ENCODE measurements at places on chromosomes 12 and 14.
A peak's percentile ranks its signal among the peaks of the same experiment; 100 is the strongest.

GRCh38 chr12:10196210-10196609, 16.5 kb upstream of the GABARAPL1 start:
- no peak for DNase-seq

GRCh38 chr14:29030970-29031369, 264.4 kb downstream of the FOXG1 start:
- no peak for DNase-seq

DNA sequence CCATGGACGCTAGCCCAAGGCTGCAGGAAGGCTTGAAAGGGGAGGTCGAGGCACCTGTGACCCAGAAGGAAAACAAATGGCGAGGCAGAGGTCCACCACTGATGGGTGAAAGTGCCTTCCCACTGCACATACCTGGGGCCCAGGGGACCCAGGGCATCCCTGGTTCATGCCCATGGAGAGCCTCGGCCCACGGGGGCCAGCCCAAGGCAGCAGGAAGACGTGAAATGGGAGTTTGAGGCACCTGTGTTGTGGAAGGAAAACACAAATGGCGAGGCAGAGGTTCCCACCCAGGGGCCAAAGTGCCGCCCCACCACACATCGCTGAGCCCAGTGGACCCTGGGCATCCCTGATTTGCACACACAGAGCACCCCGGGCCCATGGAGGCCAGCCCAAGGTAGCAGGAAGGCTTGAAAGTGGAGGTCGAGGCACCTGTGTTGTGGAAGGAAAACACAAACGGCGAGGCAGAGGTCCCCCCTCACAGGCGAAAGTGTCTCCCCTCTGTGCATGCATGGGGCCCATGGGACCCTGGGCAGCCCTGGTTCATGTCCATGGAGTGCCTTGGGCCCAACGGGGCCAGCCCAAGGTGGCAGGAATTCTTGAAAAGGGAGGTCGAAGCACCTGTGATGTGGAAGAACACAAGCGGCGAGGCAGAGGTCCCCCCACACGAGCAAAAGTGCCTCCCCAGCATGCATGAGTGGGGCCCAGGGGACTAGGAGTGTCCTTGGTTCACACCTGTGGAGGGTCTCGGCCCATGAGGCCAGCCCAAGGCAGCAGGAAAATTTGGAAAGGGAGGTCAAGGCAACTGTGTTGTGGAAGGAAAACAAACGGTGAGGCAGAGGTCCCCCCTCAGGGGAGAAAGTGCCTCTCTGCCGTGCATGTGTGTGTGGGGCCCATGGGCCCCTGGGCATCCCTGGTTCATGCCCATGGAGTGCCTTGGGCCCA, 383.3 kb downstream of the ALG10 start:
- DNase-seq: peak; percentile 10

DNA sequence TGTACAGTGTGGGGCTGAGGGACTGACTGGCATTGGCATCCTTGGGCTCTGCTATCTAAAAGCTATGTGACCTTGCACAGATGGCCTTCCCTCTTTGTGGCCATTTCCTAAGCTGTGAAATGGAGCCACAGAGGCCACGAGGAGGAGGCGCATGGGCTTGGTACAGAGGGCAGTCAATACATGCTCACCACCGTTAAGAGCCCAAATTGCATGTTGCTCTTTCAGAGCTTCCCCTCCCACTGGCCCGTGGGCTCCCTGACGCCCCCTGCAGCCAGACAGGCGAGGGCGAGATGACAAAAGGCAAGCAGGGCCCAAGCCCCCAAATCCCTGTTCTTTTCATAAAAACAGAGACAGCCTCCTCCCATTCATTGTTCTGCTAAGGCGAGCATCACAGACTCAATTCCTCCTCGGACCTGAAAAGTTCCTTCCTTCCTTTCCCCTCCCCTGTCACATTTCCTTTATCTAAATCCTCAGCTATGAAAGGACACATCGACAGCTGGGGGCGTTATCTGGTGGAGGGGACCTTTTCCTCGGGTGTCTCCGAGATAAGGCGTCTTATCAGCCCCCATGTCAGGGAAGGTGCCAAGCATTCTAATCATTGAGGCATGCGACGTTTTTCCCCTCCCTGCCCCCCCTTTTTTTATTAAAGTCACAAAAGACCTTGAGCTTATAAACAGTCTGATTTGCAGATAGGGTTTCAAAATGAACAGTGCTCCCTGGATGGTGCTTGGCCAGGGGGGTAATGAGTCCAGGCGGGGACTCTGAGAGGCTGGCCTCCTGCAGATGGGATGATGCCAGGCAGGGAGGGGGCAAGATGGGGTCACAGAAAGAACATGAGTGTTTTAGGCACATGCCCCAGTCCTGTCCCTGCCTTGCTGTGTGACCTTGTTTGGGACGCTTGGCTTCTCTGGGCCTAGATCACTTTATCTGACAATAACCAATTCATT, 26.4 kb downstream of the FAM222A start:
- DNase-seq: no peak

- DNase-seq: no peak
Observed at GRCh38 chr12:27185234-27186021, 58.7 kb upstream of the STK38L start.

GRCh38 chr12:84891106-84891838, 21.3 kb downstream of the SLC6A15 start:
- no peak for DNase-seq

DNA sequence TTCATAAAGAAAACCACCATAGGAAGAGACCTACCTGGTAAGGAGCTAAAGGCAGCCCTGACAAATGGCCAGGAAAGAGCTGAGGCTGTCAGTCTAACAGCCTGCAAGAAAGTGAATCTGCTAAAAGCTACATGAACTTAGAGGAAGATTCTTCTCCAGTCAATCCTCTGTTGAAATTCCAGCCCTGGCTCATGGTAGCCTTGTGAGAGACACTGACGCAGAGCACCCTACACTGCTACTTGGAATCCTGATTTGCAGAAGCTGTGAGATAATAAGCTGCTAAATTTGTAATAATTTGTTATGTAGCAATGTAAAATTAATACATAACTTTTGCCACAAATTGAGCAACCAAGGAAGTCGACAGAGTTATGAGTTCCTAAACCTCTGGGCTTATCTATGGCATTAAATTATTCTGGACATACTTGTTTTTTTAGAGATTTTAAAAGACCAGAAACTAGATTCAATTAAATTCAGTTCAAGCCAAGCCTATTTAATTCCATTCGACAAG, 257.0 kb downstream of the ETNK1 start:
- DNase-seq: no peak

- DNase-seq: no peak
Observed at GRCh38 chr14:22289570-22289969, 299.5 kb downstream of the DAD1 start.

GRCh38 chr14:71959055-71959454, 26.8 kb downstream of the RGS6 start:
- DNase-seq: no peak

DNA sequence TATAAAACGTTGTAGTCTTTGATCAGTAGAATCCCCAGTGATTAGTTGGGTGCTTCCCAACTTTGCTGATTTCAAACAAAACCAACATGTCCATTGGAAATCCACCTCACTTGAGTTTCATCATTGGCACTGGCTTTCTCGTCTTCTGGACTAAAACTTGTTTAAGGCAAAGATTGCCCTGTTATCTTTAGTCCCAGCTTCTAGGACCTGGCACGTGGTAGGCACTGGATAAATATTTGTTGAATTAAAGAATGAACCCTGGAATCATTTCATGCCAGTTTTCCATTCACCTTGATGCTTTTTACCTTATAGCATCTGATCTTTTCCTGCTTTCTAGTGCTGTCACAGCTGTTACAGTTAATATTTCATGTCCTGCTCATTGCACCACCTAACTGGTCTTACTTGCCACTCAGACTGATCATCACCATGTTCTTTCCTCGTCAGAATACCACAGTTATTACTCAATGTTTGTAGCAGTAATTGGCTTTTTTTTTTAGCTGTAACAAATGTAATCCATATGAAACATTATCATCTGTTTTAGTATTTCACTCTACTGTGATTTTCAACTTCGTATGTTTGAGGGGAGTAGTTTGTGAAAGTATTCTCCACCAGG, 7.3 kb upstream of the C12orf50 start:
- no peak for DNase-seq

DNA sequence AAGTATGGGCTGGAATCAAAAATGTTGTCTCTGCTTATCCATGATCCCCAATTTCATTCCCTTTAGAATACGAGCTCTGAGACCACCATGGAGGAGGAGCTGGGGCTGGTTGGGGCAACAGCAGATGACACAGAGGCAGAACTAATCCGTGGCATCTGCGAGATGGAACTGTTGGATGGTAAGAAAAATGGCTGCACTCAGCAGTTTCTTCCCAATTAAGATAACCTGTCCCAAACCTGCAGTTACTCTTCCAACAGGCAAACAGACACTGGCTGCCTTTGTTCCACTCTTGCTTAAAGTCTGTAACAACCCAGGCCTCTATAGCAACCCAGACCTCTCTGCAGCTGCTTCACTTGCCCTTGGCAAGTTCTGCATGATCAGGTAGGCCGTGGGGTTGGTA, 6.6 kb upstream of the GAPDH start:
- DNase-seq: no peak

GRCh38 chr12:14768823-14769405, 34.4 kb downstream of the WBP11 start:
- no peak for DNase-seq

- DNase-seq: no peak
Observed at GRCh38 chr14:27134200-27134599, 536.4 kb upstream of the NOVA1 start.

DNA sequence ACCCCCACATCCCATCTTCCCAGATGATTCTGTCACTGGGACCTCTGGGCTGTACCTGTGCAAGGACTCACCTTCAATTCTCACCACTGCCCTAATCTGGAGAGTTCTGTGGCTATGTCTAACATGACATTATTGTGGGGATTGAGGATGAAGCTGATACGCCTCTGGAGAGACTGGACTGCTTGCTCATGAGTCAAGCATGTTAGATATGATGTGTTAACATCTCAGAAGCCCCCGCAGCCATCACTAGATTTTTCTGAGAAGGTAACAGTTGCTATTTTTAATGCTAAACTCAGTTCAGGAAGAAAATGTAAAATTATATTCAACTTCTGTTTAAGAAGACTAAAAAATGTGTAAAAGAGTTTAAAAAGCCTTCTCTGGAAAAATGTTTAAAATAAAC, 25.7 kb downstream of the JKAMP start:
- DNase-seq: no peak

DNA sequence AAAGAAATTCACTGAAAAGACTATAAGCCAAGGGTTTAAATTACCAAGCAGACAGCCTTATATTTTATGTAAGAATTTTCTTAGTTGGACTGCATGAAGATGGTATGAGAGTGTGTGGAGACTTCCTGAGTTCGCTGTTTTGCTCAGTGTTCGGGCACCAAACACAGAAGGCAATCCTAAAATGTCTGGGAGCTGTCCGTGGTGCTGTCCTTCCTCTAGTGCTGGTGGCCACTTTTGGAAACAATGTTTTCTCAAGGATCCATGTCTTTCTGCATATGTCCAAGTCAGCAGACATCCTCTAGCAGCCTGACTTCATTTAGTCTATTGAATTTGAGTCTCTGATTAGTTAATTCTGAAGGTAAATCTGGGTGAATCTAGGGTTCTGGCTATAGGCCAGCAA, 135.8 kb downstream of the SLC8A3 start:
- no peak for DNase-seq

DNA sequence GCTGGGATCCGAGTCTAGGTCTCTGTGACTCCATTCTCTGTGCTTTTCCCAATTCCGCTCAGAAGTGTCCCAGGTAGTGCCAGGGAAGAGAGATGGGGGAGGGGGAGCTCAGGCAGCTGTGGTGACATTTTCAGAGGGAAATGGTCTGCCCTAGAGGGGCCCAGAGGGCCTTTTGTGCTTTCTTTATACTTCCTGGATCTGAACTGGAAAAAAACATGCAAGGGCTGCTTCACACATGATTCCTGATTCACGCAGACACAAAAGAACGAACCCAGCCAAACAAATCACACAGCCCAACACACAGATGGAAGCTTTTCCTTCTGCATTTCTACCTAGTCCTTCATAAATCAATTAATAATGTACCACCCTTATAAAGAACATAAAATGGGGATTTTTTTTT, 26.5 kb downstream of the GPR68 start:
- DNase-seq: no peak

GRCh38 chr14:83714151-83714550, 1815.8 kb upstream of the FLRT2 start:
- no peak for DNase-seq

DNA sequence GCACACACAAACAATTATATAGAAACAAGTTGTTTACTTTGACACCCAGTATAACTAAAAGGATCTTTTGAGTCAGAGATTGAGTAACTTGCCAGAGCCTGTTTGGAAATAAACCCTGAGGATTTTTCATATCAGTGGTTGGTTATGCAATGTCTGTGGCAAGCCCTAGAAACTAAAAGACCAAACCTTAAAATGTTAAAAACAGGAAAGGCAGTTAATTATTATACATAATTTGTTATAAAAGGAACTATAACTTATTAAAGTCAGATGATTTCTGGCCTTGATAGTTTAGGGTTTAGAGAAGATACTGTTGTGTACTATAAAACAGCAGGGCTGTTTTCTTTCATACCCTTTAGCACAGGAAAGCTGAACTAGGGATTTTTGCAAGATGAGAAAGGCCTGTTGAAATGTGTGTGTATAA, 44.1 kb downstream of the PSEN1 start:
- DNase-seq: no peak

GRCh38 chr12:46402451-46402850, 29.9 kb upstream of the SLC38A2 start:
- DNase-seq: peak; percentile 65

DNA sequence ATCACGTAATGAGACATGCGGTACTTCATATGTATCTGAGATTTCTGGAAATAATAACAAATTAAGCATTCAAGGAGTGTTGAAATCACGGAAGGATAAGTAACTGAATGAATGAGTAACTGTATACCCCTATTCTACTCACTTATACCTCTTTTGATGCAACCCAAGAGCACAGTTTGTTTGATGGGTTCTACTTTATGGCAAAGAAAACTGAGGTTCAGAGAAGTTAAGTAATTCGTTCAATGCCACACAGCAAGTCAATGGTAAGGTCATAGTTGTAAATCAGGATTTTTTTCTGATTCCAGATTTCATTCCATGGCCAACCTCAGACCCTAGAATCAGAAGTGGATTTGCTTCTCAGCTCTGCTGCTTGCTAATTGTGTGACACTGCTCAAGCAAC, 544.5 kb upstream of the TBX3 start:
- DNase-seq: no peak
